ENCODE measurements at places on chromosomes 12 and 14.

GRCh38 chr14:103001651-103002396 lies 55.5 kb downstream of the CDC42BPB start:
- DNase-seq: no peak

DNA sequence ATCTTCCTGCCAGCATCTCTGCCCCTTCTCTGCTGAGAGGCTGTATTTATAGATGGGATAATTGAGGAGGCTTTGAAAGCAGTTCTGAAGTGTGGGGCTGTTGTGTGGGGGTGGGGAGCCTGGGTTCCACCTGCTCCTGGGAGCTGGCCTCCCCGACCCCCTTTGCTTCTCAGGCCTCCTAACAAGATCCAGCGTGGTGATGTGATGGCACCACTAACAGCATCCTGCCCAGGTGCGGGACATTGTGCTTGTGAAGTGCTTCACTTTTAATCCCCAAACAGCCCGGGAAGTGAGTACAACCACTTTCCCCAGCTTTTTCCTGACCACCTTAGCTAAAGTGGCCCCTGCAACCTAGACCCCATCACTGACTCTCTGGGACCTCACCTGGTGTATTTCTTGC lies 95.1 kb upstream of the NRXN3 start:
- no peak for DNase-seq

GRCh38 chr12:11607313-11608081 lies 42.0 kb upstream of the ETV6 start:
- peak; percentile 49 for DNase-seq

DNA sequence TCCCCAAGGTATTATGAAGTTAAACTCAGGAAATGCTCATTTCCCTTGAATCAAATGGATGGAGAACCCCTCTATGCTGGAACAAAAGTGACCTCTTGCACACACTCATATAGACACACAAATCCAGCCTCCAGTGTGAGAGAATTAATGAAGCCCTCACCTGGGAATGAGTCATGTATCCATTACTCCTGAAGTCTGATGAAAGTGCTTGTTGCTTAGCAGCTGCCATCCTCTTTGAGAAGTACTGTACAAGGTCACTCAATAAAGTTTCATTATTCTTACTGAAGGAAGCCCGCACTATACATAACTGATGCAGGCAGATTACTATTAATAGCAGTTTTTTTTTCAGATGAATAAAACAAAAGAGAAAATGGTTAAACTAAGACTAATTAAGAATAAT lies 102.3 kb downstream of the RERG start:
- DNase-seq: no peak

GRCh38 chr12:19130224-19131024 lies 891 bp downstream of the PLEKHA5 start:
- no peak for DNase-seq

DNA sequence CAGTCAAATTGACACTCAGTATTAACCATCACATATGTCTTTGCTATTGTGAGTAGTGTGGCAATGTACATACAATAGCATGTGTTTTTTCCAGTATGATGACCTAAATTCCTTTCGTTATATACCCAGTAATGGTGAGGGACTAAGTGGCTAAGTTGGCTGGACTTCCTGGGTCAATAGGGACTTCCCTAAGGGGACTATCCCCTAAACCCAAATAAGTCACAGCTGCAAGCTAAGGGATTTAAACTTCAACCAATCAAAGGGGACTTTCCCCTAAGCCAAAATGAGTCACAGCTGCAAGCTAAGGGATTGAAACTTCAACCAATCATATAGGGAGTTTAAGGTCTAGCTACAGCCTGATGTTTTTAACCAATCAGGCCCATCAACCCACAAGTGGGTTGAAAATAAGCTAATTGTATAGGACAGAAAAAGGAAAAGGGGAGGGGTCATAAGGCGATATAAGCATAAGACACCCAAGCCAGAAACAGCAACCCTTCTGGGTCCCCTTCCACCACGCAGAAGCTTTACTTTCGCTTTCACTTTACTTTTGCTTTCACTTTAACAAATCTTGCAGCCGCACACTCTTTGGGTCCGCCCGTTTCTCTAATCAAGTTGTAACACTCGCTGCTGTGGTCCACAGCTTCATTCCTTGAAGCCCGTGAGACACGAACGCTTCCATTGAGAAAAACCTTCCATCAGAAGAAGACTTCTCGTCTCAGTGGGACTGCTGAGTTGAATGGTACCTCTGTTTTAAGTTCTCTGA lies 404.4 kb downstream of the FLRT2 start:
- no peak for DNase-seq

DNA sequence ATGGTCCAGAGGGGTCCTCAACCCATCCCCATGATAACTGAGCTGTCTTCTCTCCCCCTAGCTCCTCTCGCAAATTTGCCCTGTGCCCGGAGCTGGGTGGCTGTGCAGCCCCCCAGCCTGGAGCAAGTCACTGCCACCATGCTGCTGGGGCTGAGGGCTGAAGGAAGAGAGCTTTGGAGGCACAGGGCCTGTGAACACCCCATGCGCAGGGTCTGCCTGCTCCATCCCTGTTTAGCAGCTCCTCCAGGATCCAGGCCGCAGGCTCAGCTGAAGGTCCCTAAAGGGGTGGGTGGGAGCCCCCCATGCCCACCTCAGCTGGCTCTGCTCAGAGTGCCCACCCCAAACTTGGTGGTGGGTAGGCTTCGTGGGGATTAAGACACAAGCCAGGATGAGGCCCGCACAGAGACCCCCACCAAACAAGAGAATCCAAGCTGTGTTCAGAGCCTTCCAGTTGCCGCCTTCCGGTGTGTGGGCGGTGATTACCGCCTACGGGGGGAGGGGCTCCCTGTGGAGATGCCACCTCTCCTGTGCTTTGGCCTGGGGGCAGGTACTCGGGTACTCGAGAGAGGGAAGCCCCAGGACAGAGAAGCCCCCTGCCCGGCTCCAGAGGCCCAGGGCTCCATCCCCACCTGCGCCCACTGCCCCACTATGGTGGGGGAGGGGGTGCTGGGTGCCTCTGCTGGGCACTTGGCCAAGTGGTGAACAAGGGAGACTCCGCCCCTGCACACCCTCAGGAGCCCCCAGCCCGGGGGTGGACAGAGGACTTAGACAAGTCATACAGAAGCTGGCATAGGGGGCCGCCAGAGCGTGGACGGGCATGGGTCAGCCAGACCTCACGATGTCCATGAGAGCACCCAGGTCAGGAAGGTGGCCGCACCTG lies 1.4 kb upstream of the JAG2 start:
- no peak for DNase-seq

DNA sequence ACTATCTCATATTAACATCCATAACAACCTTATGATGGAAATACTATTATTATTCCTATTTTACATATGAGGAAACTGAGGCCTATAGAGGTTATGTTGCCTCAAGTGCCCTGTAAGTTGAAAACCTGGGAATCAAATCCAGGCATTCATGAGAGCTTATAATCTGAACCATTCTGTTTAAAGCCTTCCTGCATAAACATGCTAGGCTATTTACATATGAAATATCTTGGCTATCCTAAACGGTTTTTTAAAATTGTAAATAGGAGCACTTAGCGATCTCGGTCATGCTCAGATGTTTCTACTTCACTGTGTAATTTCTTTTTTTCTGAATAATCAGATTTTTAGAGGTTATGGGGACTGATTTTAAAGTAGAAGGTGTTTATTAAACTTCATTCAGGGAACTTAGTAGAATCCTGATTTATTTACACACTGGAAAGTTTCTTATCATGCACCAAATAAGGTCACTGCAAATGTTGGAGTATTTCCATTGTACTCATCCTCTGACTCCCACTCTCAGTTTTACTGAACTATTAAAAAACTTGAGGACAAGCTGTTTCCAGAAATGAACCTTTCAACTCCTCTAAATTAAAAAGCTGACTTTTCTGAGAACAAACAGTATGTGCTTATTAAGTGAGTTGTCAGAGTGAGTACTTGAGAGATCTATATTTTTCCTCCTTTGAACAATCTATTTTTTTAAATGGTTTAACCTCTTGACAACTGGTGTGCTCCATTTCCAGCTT lies 141.7 kb downstream of the PIK3C2G start:
- no peak for DNase-seq

- DNase-seq: no peak
Measured at GRCh38 chr12:80291108-80291754, 152.8 kb upstream of the PTPRQ start.

DNA sequence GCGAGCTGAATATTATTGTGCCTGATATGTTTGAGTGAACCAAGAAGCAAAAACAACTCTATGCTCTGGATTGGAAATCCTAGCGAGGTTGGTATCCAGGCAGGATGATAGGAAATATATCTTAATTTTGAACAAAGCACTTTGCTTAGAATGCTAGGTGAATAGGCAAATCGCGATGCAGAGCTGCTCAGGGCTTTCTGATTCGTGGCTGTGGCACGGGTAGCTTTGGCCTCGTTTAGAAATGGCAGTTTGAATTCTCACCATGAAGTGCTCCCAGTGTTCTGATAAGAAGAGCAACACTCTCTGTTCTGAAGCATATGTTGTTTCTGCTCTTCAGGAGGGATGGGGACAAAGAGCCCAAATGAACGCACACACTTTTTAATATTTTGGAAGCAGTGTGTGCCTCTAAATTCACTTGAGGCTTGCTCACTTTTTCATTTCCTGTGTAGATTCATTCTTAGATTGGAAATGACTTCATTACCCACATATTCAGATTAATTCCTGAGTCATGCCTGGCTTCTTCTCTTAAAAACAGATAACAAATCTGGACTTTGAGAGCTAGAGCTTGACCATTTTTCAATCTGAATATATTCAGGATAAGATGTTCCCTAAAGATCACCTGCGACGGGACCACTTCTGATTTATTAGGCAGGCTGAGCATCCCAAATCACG lies 200.9 kb downstream of the RPAP3 start:
- no peak for DNase-seq

- DNase-seq: no peak
Measured at GRCh38 chr12:91123236-91123916, 12.1 kb upstream of the LUM start.

GRCh38 chr12:6192604-6193380 lies 7.4 kb upstream of the CD9 start:
- DNase-seq: no peak

DNA sequence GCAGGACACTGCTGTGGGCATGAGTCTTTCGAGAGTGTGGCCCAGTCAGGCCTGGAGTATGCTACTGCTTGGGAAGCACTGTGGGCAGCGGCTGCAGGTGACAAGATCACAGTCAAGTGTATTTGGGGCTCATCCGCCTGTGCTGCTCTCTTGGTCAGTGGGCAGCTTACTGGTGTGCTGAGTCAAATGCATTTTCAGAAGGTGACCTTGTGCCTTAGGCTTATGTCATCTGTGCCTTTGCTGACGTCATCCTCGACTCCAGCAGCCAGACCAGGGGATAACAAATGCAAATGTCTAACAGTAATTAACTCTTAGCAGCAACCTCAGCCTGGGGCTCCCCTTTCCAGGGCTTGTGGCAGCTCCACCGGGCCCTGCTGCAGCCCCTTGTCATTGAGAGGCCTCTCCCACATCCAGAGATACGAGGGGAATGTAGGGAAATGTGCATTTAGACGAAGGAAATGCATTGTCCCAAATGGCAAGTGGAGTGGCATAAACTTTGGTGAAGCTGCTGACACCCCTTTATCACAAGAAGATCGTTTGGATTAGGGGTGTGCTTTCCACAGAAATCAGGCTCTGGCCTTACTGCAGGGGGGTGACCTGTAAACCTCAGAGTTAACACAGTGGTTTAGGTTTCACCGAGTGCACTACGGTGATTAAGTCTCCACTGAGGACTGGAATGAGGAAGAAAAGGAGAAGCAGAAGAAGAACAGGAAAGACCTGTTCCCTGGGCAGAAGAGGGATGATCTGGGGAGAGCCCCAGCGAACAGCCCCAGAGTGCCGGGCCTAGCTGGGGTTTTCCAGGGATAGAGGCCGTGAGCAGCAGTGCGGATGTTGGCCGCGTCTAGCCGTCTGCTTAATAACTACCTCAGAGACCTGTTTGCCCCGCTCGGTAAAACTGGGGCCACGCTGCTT lies 39.7 kb downstream of the PSMA6 start:
- no peak for DNase-seq

DNA sequence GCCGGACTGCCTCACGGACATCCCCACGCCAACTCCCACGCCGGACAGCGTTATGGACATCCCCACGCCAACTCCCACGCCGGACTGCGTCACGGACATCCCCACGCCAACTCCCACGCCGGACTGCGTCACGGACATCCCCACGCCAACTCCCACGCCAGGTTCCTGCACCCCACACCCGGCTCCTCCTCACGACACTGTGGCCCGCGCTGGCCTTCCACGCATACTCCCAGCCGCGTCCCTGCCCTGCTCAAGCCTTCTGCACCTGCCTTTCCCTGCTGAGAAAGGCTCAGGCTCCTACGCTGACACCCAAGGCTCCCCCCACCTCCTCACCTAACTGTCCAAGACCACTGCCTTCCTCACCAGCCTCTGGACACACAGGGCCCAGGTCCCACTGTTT lies 9.7 kb downstream of the CACNA2D4 start:
- no peak for DNase-seq

GRCh38 chr12:92753976-92754885 lies 51.4 kb downstream of the PLEKHG7 start:
- no peak for DNase-seq

- DNase-seq: no peak
Measured at GRCh38 chr12:113284751-113285150, 50.2 kb downstream of the SLC8B1 start.

- DNase-seq: no peak
Measured at GRCh38 chr12:69338936-69339335, 9.2 kb upstream of the LYZ start.

- DNase-seq: no peak
Measured at GRCh38 chr14:22767323-22767589, 768 bp downstream of the OXA1L start.

DNA sequence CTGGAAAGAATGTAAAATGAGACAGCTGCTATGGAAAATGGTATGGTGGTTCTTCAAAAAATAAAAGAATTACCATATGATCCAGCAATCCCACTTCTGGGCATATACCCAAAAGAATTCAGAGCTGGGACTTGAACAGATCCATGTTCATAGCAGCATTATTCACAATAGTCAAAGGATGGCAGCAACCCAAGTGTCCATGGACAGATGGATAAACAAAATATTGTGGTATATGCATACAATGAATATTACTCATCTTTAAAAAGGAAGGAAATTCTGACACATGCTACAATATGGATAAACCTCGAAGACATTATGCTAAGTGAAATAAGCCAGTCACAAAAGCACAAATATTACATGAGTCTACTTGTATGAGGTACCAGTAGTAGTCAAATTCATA lies 9.1 kb downstream of the RAB2B start:
- peak; percentile 92 for DNase-seq

GRCh38 chr12:30000401-30000800 lies 216.7 kb upstream of the TMTC1 start:
- no peak for DNase-seq

GRCh38 chr14:102046337-102047278 lies 40.2 kb downstream of the HSP90AA1 start:
- DNase-seq: no peak

GRCh38 chr14:73283608-73284379 lies 46.5 kb downstream of the PAPLN start:
- DNase-seq: no peak

GRCh38 chr14:21257394-21257909 lies 11.8 kb downstream of the HNRNPC start:
- DNase-seq: no peak

GRCh38 chr12:44077294-44077693 lies 241.4 kb downstream of the TMEM117 start:
- no peak for DNase-seq

- no peak for DNase-seq
Measured at GRCh38 chr14:74018174-74018585, 908 bp downstream of the ENTPD5 start.

- no peak for DNase-seq
Measured at GRCh38 chr12:117514016-117514415, 152.6 kb upstream of the NOS1 start.

GRCh38 chr12:46509135-46509534 lies 136.6 kb upstream of the SLC38A2 start:
- DNase-seq: no peak

Measured in AG04450 (cell line).